ENCODE measurements at places on chromosomes 3 and 15.
A peak's percentile ranks its signal among the peaks of the same experiment; 100 is the strongest.

GRCh38 chr3:136195258-136196063, 674 bp downstream of the MSL2 start:
- DNase-seq = peak; percentile 82

- peak; percentile 80 for DNase-seq
Observed at GRCh38 chr3:170811928-170812591, 57.9 kb downstream of the RPL22L1 start.

DNA sequence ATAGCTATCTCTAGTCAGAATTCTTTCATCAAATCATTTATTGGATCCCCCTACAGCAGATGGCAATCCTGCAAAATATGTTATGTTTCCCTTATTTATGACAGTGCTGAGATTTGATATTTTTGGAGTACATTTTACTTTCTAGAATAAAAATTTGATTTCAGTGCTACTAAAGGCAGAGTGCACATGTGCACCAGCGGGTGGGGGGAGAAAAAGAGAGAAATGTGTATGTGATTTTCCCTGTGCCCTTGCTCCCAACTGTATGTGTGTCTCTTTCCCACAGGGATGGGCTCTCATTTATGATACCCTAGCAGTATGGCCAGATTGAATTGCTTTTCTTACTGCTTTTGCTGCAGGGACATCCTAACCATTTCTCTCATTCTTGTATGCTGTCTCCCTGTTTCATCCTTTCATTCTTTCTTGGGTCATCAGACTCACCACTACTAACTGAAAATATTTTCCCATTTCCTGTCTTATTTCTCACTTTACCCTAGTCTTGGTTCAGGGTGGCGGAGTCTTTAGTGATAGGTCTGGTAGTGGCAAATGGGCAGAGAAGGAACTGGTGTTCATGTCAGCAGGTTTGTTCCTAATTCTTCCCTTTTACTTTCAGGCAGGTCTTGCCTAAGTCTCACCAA, 140.7 kb downstream of the TCF12 start:
- no peak for DNase-seq

- no peak for DNase-seq
Observed at GRCh38 chr3:107211608-107212007, 165.6 kb upstream of the CCDC54 start.

DNA sequence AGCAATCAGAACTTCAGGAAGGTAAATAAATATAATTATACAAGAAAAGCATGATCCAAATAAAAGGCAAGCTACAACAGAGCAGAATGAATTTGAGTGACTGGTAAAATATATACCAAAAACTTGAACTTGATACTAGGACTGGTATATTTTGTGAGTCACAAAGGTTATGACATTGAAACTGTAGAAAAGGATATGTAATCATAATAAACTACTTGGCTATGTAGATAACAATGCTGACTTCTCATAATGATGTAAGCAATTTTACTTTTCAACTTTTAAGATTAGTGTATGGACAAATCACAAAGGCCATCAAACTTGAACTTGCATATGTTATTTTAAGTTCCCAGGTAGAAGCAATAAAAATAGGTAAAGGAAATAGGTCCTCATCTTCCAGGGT, 384.5 kb upstream of the NECTIN3 start:
- DNase-seq = no peak

DNA sequence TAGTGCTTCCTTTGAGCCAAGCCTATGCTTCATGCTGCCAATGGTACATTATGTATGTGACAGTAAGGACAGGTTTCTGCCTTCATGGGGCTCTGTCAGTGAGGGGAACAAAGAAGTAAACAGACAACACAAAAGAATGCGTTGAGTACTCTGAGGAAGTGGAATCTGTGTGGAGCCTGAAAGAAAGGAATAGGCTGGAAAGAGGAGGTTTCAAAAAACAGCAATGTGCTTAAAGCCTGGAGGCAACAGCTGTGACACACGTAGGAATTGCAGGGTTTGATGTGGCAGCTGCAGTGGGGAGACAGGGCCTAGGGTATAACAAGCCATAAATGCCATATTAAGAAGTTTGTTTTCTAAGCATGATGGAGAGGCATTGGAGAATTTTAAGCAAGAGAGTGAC, 316.7 kb downstream of the CLSTN2 start:
- DNase-seq = no peak

GRCh38 chr15:62672268-62672667, 370.3 kb upstream of the TPM1 start:
- peak; percentile 73 for DNase-seq

DNA sequence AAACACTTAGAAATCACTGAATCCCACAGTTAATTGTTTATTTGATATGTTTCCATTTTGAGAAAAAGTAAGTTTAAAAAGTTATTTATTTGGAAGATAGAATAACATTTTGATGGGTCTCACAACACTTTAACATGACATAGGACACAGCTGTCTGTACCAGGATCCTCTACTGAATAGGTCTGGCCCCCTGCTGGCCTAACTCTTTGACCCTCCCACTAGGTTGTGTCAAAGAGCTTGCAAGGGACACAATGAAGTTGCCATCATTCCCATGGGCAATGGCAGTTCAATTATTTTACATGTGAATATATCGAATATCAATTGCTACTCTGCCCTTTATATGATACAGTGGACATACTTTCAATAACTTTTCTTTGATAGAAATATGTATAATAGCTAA, 138.9 kb downstream of the EPHA3 start:
- DNase-seq = no peak

GRCh38 chr3:137460944-137461343, 303.2 kb upstream of the SOX14 start:
- no peak for DNase-seq

DNA sequence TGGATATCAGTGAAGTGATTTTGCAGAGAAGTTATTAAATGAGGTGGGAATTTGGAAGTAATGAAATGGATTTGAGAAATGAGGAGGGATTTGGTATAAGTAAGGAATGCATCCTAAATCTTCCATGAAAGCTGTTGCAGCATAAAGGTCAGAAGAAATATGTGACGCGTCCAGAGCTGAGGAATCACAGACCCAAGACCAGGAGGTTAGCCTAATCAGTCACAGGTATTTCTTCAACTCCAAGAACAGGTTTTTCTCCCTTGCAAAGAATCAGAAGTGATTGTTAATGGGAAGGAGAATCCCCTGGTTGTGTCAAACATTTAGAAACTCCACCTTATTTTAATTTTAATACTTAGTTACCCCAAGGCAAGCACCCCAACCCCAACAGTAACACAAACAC, 253.2 kb downstream of the MEX3B start:
- no peak for DNase-seq

DNA sequence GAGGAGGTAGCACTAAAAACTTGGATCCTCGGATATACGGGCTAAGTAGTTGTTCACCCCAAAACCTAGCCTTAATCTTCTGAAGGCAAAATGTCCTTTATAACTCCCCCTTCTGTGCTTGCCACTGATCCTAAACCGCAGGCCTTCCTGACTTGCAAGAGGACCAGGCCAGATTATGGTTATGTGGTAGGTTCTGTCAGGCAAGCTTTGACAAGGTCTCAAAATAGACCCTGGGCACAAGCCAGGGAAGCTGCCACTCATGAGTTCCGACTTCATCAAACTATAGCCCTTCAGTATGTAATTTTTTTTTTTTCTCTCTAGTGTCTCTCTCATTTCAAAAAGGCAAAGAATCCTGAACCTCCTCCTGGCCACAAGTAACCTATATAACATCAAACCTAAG, 3.2 kb downstream of the LRRFIP2 start:
- DNase-seq = no peak

Measured in fibroblast of gingiva (primary cell).